Activated naive CD4-positive, alpha-beta T cell treated with Interleukin-2 at 50 U/mL for 16 hours (primary cell): ENCODE measurements at places on chromosomes 1 and 21.

DNA sequence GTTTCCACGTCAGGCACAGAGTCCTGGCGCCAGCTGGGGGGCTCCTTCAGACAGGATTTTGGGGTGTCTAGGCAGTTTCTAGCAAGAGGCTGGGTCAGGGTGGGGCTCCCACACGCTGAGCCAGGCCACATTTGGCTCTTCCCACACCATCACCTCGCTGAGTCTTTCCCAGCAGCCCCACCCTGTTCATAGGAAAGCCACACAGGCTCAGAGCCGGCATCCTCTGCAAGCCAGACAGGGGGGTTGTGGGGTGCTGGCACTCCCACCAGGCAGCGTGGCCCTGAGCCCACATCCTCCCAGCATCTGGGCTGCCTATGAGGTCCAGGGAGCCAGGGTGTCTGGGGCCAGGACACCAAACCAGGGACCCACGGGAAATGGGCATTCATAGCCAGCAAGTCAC, 2.8 kb upstream of the GPR153 start:
- DNase-seq = no peak

- DNase-seq = no peak
These were observed 66.8 kb upstream of the ASB17 start for GRCh38 chr1:75999034-75999433.

DNA sequence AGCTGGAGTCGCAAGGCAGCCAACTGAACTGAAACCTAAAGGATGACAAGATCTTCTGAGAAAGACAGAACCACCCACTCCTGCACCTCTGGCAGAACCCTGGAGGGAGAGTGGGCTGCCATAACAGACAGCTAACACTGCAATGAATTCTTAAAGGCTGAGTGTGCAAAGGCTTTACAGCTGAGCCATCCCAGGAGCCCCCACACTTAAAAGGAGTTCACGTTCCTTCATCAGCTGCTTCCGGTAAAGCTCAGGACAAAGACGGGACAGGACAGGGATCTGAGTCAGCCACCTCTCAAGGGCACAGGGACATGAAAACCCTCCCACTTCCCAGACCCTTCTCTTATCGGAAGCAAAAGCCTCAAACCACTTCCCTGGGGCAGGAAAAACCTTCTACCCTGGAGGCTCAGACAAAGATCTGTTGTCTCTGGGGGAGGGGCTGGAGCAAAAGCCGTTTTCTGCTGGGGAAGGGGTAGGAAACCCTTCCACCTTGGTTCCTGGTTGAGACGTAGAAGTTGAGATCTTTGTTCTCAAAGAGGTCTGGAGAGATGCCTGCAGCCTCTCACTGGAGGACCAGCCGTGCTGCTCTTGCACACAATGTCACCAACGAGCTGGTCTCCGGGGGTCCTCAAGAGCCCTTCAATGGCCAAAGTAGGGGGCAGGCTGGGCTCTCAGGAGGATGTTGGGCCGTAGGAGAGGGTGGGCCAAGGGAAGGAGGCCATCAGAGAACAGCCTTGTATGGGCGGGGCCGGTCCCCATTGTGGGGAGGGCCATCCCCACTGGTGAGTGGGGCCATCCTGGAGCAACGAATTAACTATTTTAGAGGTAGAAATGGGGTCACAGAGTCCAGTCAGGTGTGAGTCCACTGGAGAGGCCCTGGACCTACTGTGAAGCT, 452.4 kb downstream of the PTPRU start:
- no peak for DNase-seq

GRCh38 chr1:221230605-221231004, 351.4 kb downstream of the HLX start:
- no peak for DNase-seq

DNA sequence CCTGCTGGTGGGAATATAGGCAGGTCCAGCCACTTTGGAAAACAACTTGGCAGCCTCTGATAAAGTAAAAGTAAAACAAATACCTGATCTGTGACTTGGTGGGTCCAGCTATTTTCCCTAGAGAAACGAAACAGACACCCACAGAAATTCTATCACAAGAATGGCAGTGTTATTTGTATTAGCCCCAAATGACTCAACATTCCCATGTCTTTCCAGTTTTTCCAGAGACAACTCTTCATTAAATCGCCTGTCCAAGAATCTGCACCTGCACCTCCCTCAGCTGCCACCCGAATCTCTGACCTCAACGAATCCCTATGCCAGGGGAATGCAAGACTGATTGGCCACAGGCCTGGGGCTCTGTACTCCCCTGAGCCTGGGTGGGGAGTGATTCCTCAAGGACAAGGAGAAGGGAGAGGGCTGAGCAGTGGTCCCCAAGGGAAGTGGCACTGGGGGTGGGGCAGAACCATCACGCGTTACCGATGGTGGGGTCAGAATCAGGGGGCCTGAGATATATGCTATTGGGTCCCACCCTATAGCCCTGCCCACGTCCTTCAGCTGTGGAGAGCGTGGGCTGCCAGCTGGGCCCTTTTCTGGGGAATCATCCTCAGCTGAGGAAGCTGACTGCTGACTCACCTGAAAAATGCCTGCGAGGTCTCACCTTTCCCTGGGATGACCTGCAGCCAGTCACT, 553.0 kb downstream of the PTPRU start:
- DNase-seq = no peak

DNA sequence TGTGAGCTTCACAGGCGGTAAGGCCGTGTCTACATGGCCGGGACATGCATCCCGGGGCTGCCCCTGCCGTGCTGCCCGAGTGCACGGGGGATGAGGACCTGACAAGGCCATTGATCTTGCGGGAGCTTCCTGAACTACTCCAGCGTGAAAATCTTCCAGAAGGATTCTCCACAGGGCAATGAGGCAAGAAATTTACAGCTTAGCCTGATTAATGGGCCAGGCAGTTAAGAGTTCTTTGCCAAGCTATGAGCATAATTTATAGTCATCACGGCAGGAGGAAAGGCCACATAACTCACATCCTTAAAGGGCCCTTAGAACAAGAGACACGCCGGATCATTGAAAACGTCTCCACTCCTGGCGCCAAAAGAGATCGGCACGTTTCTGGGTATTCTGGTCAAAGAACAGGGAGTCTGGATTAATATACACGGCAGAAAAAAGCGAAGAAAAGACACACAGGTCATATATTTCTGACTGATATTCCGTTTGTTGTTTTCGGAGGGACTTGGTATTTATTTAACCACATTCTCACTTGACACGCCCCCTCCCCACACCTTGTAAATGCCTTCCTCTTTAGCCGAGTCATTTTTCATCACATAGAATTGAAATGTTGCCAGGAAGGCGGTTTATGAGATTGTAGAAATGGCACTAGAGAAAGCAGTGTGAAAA, 180.5 kb downstream of the DYRK1A start:
- DNase-seq = no peak

DNA sequence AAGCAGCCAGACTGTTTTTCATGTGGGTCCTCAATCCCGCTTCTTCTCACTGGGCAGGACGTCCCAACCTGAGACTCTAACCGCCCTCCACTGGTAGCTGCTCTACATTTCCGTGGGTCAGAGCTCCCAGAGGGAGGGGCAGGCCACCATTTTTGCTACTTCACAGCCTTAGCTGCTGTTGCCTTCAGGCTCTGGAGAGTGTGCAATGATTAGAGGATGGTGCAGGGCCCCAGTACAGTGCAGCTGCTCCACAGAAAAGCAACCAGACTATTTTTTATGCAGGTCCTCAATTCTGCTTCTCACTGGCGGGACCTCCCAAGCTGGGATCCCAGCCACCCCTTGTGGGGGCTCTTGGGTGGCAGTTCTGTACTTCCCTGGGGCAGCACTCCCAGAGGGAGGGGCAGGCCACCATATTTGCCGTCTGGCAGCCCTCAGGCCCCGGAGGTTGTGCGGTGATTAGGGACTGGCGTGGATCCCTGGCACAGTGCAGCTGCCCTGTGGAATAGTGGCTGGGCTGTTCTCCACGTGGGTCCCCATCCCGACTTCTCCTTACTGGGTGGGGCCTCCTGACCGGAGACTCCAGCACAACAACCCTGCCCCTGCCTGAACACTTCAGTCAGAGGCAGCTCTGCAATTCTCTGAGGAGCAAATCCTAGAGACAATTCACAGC, 647.6 kb upstream of the PKN2 start:
- no peak for DNase-seq

GRCh38 chr1:229730573-229730972, 104.5 kb downstream of the URB2 start:
- no peak for DNase-seq

GRCh38 chr1:208243527-208243966, 637 bp downstream of the PLXNA2 start:
- peak; percentile 19 for DNase-seq

- peak; percentile 11 for DNase-seq
These were observed 6.9 kb upstream of the TMEM269 start for GRCh38 chr1:42777852-42778251.

- no peak for DNase-seq
These were observed 580.2 kb downstream of the SMYD3 start for GRCh38 chr1:245926888-245927287.

DNA sequence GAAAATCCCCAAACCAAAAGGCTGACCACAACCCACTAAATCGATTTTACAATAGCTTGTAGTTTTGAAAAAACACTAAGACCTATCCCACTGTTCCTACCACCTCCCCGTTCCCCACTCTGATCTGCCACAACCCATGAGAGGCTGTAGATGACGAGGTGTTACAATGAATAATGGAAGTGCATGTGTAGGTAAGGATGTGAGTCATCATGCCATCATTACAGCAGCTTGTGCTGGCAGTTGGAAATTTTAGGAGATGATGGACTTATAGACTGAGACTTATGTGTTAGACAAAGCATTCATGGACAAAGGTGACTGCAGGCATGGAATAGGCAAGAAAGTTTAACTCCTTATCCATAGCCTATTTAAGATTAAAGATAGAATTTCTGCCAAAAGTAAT, 184.7 kb upstream of the CACYBP start:
- DNase-seq = peak; percentile 8

GRCh38 chr1:46300673-46301405, 2.6 kb downstream of the LRRC41 start:
- no peak for DNase-seq

DNA sequence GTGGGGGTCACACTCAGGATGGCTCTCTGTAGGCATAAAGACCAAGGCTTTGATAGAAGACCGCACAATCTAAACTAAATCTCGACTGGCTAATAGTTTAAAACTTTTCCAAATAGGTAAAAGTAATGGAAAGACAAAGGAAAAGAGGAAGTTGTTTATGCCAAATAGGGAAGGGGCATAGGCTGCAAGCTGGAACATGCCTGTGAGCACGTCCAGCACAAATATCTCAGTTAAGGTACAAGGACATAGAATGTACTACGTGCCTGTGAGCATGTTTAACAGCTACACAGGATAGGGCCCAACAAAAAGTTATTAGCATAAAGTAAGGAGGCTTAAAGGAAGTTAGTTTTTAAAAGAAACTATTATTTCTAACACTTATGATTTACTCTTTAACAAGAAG, 27.6 kb upstream of the GUCA2A start:
- DNase-seq = no peak

- no peak for DNase-seq
These were observed 114.8 kb downstream of the HMCN1 start for GRCh38 chr1:185849014-185849413.

GRCh38 chr1:47522935-47523834, 85.3 kb downstream of the FOXD2 start:
- no peak for DNase-seq

DNA sequence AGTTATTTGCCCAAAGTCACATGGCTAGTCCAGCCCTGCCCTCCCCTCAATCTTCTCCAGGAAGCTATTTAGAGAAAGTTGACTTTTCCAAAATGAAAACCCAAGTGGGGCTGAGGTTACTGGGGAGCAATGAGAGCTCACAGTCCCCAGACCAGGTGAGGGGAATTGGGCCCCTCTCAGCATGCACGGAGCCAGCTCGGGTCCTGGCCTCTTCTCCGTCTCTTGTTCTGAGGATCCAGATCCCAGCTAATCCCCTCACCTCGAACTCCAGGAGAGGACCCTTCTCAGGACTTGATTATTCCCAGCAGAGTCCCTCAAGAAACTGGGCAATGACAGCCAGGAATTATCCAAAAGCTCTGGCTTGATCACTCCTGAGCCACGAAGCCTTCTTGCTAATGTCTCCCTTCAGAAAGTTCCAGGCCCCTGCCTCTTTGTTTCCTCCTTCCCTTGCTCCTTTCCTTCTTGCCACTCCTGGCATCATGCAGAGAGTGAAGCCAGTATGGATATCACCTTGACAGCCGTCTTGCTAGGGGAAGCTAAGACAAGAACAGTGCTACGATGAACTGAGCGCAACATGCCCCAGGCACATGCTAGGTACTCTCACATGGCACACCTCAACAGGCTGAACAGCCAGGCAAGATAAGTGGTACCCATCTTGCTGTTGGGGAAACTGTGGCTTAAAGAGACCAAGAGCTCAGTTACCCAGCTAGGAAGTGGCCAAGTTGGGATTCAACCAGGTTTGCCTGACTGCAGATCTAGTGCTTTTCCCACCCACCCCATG, 51.9 kb downstream of the KLHDC7A start:
- no peak for DNase-seq

DNA sequence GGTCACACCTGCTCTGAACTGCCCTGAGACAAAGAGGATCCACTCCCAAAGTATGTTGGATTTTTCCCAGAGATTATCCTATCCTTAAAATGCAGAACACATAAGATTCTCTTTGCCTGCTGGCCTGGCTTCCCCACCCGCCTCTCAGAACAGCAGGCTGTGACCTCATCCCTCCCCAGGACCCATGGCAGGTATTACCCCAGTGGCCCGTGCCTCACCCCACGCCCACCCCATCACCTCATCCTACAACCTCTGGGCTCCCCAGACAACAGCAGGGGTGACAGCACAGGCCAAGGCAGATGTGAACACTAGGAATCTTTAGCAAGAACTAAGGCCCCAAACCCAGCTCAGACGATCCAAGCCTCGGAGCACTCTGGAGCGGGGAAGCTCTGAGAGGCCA, 35.1 kb upstream of the S100A7 start:
- no peak for DNase-seq

DNA sequence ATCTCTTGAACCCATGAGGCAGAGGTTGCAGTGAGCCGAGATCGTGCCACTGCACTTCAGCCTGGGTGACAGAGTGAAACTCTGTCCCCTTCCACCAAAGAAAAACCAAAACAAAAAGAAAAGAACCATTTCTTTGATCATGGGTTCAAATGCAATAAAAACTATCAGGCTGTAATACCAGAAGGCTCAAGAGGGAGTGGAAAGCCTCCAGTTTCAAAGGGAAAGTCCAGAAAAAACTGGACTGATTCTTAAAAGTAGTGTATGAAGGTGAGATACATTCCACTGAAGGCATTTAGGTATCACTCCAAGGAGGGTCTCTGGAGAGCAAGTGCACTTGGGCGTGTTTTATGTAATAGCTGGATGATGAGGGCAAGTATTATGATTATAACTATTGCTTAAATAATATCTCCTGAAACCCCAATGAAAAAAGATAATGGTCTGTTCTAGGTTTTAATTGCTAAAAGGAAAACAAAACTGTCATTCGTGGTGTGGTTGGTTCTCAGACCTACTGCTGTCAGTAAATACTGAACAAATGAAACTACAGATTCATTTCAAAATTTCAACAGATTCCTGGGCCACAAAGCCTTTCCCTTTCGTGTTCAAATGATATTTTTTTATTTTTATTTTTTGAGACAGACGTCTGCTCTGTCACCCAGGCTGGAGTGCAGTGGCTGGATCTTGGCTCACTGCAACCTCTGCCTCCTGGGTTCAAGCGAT, 6.0 kb upstream of the CAMTA1 start:
- no peak for DNase-seq
